ENCODE measurements at places on chromosomes 1 and 21.

DNA sequence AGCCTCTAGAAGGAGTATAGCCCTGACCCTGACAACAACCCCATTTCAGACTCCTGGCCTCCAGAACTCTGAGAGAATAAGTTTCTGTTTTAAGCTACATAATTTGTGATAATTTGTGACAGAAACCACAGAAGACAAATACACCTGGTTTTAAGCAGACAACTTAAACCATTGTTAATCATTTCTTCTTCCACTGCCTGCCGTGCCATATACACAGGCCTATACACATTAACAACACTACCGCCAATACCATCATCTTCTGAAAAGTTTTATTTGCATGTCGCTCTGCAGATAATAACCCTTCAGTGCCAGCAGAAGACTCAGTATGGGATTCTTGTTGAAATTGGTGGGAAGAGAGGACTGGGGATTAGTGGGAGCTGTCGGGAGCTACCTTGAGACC, 39.9 kb upstream of the KRTAP19-8 start:
- no peak for DNase-seq

DNA sequence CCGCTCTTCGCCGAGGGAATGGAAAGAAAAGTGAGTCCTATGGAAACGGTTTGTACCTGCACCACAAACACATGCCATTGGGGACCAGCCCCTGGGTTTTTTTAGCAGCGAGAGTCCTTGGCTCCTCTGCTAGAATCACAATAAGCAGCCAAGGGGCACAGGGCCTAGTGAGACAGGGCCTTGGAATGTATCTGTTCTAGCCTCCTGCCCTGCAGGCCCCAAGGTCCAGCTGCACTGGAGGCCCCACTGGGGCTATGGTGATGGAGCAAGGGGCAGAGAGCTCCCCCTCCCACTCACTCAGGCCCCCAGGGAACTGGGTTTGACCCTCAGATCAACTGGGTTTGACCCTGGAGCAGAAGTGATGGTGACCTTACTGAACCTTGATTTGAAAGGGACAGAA, 14.4 kb downstream of the SHISA4 start:
- DNase-seq: no peak

GRCh38 chr1:17352419-17352909, 19.5 kb upstream of the PADI6 start:
- no peak for DNase-seq

DNA sequence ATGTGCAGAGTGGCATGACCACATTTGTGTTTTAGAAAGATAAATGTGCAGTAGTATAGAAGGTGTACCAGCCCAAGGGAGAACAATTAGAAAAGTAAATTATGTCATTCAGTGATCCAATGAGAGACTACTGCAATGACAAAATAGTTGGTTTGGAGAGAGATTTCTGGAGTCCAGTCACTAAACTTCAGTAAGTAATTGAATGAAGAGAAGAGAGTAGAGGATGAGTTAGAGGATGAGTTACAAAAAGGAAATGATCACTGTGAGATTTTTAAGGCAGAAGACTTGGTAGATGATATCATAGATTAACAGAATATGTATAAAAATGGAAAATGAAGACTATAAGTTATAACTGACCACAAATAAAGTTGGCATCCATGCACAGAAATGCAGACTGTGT, 8.4 kb downstream of the CR2 start:
- DNase-seq: no peak

DNA sequence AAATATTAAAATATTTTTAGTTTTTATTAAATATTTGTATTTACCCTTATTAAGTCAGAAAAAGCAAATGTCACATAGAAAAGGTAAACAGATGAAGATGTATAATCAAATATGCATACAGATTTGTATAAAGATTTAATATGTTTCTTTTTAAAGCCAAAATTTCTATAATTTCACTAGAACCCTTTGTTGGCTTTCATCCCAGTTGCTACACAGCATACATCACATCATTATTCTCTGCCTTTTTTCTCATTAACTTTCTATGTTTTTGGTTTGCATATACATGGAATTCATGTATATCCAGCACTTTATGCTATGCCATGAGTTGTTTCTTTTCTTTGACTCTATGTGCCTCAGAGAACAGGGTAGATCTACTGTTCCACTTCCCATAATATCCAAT, 957.9 kb upstream of the ADGRL2 start:
- no peak for DNase-seq

DNA sequence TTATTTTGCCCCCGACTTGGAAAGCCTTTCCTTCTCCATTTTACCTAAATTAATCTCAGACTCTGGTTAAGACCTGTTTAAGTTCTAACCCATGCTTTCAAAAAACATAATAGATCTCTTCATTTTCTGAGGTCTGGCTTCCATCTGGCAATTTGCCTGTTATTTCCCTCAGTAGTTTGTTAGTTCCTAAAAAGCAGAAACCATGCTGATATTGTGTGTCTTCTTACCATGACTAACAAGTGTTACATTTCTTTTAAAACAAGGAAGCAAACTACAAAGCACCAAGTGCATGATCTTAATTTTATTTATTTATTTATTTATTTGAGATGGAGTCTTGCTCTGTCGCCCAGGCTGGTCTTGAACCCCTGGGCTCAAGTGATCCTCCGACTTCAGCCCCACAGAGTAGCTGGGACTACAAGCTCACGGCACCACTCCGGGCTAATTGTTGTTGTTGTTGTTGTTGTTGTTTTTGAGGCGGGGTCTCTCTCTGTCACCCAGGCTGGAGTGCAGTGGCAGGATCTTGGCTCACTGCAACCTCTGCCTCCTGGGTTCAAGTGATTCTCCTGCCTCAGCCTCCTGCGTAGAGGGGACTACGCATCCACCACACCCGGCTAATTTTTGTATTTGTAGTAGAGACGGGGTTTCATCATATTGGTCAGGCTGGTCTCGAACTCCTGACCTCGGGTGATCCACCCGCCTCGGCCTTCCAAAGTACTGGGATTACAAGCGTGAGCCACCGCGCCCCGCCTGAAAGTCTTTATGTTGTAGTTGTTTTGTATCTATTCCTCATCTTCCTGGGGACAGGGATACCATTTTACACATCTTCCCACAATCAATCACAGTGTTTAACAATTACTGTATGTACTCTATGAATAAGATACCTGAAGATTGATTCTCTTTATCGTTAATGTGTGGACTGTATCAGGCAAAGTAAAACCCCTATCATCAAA, 1.3 kb upstream of the PATJ start:
- no peak for DNase-seq

GRCh38 chr1:26890467-26890796, 349 bp upstream of the GPN2 start:
- no peak for DNase-seq

GRCh38 chr21:24714646-24715200, 892.6 kb downstream of the MRPL39 start:
- no peak for DNase-seq

DNA sequence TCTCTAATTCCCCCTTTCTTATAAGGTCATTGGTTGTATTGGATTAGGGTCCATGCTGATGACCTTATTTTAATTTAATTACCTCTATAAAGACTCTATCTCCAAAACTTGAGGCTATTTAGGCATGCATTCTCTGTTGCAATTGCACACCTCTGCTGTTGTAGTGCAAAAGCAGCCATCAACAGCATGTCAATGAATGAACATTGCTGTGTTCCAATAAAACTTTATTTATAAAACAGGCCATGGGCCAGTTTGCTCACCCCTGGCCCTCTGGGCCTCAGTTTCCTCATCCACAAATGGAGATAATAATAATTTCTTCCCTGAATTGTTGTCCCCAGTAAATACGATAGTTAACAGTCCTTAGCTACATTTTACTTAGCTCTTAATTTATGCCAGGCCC, 100.4 kb upstream of the USP24 start:
- DNase-seq: no peak

DNA sequence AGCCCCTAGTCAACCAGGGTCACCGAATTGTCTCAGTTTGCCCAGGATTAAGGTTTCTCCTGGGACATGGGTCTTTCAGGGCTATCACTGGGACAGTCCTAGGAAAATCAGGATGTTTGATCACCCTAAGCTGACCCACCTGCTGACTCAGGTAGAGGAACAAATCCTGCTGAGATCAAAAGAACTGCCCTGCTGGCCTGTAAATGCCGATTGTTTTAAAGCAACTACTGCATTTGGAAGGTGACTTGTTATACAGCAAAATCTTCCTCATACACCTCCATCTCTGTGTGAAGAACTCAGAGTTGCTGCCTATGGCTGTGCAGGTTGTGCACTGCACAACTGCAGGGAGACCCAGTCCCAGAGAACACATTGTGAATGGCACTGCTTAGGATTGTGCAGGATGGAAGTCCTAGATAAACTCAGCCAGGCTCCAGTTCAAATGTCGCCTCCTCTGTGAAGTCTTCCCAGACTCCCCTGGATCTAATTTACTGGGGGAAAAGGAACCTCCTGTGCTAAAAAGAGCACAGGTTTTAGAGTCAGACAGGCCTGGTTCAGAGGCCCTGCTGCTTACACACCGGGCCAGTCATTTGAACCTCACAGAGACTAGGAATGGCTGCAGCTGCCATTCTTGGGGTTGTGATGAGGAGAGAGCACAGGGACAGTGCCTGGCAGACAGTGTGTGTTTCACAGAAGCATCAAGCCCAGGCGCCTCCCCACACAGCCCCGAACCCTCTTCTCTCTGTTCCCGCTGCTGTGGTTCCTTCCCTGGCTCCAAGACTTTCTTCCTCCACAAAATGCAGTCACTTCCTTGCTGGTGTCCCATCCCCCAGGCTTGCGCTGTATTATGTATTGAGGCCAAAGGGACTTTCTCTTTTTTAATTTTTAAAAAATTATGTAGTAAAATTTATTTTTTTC, 23.2 kb upstream of the LRP8 start:
- DNase-seq: no peak

DNA sequence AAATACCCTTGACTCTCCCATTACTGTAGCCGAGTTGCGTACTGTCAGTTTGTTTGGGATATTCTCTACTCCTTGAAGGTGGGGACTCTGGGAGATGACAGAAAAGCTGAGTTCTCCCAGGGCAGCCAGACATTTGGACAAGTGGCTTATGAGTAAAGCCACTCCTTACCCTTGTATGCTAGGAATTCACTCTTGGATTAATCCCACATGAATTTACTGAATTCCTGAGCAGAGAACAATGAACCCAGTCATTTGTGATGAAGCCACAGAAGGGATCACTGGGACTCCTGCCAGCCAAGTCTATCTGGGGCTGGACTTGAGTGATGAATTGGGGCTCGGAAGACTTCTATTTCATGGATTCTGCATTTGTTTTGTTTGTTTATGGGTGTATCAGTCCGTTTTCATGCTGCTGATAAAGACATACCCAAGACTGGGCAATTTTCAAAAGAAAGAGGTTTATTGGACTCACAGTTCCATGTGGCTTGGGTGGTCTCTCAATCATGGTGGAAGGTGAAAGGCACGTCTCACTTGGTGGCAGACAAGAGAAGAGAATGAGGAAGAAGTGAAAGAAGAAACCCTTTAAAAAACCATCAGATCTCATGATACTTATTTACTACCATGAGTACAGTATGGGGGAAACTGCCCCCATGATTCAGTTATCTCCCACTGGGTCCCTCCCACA, 25.1 kb downstream of the C1orf116 start:
- DNase-seq: no peak

Measured in stimulated activated CD8-positive, alpha-beta memory T cell treated with anti-CD3 and anti-CD28 coated beads, Interleukin-4, amount 100 ng/mL, for 1 hour (primary cell).